ENCODE measurements at places on chromosomes 4 and X. TPM values are rescaled to one million over a fixed set of nuclear protein-coding genes. Genes with fewer than 3 reads are reported as not detected.

DNA sequence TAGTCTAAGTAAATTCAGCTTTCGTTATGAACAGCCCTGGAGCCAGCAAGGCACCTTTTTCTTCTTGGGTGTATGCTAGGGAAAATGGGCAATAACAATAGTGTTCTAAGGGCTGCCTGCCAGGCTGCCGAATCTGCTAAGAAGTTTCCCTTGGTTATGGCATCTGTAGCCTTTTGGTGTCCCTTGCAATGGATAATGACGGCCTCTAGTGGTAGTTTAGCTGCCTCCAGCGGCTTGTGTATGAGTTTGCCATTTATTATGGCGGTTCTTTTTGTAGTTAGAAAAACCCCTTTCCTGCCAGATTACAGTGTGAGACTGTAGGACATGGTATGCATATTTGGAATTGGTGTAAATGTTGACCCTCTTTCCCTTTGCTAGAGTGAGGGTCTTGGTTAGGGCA, 78.9 kb upstream of the SPIN4 start:
- H3K4me1 ChIP-seq = no peaks in the 10 kb centered on the region
- DNase-seq = no peak
- no peaks in the 10 kb centered on the region for H3K27me3 ChIP-seq
- no peak overlapping the region for H3K4me3 ChIP-seq

DNA sequence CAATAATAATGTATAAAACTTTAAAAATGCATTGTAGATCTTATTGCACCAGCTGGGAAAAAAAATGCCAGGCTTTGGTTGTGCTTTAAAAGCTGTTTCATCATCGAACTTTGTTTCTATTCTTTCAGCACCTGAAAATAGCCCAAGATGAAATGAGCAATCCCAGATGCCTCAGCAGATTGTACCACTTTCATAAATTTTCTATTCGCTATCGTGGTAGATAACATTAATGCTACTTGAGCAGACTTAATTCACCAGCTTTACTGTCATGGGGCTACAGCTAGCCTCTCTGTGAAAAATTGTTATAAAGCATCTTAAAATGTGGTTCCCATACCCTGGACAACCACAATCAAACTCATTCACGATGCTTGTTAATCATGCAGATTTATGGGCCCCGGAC, 599.6 kb upstream of the HS3ST1 start:
- no peak overlapping the region for H3K27ac ChIP-seq
- no peak overlapping the region for H3K4me3 ChIP-seq
- no peaks in the 10 kb centered on the region for H3K36me3 ChIP-seq
- H3K4me1 ChIP-seq = no peaks in the 10 kb centered on the region

DNA sequence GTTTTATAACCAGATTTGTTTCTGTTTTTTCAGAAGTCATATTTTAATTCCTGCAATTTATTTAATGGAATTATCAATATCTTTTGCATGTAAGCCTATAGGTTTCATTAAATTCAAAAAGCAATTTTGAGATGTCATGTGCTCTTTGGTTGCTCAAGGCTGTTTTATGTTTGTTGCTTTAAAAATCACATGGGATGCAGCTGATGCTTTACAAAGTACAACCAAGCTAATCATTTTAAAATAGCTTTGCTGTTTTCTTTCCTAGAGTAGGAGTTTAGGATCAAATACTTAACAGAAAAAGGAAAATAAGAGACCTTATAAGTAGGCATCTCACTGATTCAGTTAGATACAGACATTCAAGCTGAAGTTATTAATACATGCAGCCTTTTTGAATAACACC, 11.3 kb downstream of the CPEB2 start:
- DNase-seq = no peak
- H3K27ac ChIP-seq = no peak overlapping the region
- H3K4me1 ChIP-seq = peaks cover 5% of the 10 kb centered on the region
- no peaks in the 10 kb centered on the region for H3K27me3 ChIP-seq

The CYLC1 gene
- total RNA-seq = not detected

The GPRASP3 gene
- total RNA-seq = 3.5 TPM

DNA sequence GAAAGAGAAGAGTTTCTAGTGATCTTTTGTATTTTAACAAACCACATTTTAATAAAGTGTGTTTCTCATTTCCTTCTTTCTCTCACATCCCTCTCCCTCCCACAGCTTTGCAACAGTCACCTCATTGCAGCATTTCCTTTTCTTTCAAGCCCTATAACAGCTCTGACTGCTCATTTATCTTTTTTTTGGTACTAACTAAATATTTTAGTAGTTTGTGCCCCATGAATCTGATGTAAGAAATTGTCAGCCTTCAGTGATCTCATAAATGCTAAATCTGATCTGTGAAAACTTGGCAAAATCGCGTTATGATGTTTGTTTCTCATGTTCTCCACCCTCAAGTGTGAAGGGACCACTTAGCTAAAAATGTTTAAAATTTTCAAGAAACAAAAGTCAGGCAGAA, 258.5 kb upstream of the SLIT2 start:
- H3K27me3 ChIP-seq = no peaks in the 10 kb centered on the region
- no peaks in the 10 kb centered on the region for H3K36me3 ChIP-seq
- no peak overlapping the region for H3K4me3 ChIP-seq
- H3K27ac ChIP-seq = no peak overlapping the region
- no peaks in the 10 kb centered on the region for H3K4me1 ChIP-seq

The ZCCHC12 gene
- total RNA-seq = 0.16 TPM

- H3K36me3 ChIP-seq = no peaks in the 10 kb centered on the region
- no peak overlapping the region for H3K4me3 ChIP-seq
- no peaks in the 10 kb centered on the region for H3K4me1 ChIP-seq
- no peaks in the 10 kb centered on the region for H3K27me3 ChIP-seq
Measured at GRCh38 chr4:138802499-138802898, 213.1 kb upstream of the NOCT start.

- no peak for DNase-seq
- H3K27me3 ChIP-seq = no peaks in the 10 kb centered on the region
- peak overlapping the region; percentile 91 for H3K27ac ChIP-seq
- H3K4me1 ChIP-seq = peaks cover 37% of the 10 kb centered on the region
- peaks cover 11% of the 10 kb centered on the region for H3K36me3 ChIP-seq
- peak overlapping the region; percentile 82 for H3K4me3 ChIP-seq
Measured at GRCh38 chrX:154370300-154371016, 4.0 kb downstream of the FLNA start.

GRCh38 chrX:150833454-150834056, 64.9 kb downstream of the CD99L2 start:
- no peak overlapping the region for H3K27ac ChIP-seq
- no peaks in the 10 kb centered on the region for H3K36me3 ChIP-seq
- DNase-seq = no peak
- H3K4me1 ChIP-seq = no peaks in the 10 kb centered on the region
- H3K27me3 ChIP-seq = no peaks in the 10 kb centered on the region
- no peak overlapping the region for H3K4me3 ChIP-seq

DNA sequence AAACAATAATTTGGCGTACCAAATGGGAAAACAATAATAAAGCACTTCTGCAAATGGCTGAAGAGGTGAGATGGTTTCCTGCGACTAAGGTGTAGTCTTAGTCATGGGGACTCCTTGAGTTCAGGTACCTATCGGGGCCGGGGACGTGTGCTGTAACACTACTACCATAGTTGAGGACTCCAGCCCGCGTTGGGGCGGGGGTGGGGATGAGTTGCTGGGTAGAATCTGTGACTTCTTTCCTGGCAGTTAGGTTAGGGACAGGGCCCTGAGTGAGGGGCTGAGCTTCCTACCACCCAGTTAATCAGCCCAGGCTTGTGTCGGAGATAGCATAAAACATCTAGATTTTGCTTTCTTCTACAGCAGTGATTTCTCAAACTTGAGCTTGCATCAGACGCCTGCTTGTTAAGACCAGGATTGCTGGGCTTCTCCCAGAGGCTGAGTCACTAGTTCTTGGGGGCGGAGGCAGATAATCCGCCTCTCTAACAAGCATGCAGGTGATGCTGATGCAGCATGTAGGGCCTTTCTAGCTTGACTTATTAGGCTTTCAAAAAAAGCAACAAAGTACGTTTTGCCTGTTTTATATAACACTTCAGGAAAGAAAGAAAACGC, 30.2 kb downstream of the RBBP7 start:
- H3K27me3 ChIP-seq = no peaks in the 10 kb centered on the region
- H3K4me1 ChIP-seq = no peaks in the 10 kb centered on the region
- H3K4me3 ChIP-seq = no peak overlapping the region
- no peak for DNase-seq
- H3K27ac ChIP-seq = no peak overlapping the region
- H3K36me3 ChIP-seq = peaks cover 71% of the 10 kb centered on the region

The HDX gene
- total RNA-seq = 3.1 TPM

DNA sequence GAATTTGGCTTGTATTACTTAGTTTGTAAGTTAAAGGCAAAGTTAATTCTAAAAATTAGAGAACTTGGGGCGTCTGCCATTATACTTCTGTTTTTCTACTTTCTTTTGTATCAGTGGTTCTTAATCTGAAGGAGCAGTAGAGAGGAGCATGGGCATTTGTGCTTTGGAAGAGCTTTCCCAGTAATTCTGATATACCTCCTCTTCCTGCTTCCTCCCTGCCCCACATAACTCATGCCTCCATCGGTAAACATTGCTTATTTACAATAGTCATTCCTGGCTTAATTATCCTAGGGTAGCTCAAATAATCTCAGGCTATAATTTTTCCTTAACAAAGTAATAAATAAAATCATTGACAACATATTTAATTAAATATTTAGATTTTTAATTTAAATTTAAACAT, 37.1 kb upstream of the SPARCL1 start:
- H3K4me3 ChIP-seq = no peak overlapping the region
- no peak overlapping the region for H3K27ac ChIP-seq
- no peaks in the 10 kb centered on the region for H3K36me3 ChIP-seq
- no peaks in the 10 kb centered on the region for H3K4me1 ChIP-seq
- no peaks in the 10 kb centered on the region for H3K27me3 ChIP-seq

DNA sequence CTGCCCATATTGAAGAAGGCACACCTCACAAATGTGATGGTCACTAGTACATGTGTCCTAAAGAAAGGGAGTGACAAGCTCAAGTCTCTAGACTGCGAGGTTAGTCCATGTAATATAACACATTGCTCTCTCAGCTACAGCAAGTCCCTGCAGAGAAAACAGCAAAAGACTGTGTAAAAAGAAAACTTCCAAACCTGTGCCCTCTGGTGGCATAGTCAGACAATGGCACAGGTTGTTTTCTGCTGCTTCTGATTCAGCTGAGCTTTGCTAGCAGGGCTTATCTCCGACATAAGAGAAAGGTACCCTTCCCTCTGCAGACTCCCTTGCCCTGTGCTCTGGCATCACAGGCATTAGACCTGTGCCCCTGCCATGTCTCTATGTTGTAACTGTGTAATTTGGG, 1.4 kb upstream of the SERPINA7 start:
- H3K36me3 ChIP-seq = no peaks in the 10 kb centered on the region
- H3K4me3 ChIP-seq = no peak overlapping the region
- no peaks in the 10 kb centered on the region for H3K4me1 ChIP-seq
- DNase-seq = no peak
- H3K27me3 ChIP-seq = no peaks in the 10 kb centered on the region
- no peak overlapping the region for H3K27ac ChIP-seq

GRCh38 chr4:121898150-121898549, 27.9 kb upstream of the BBS7 start:
- DNase-seq = no peak
- no peak overlapping the region for H3K4me3 ChIP-seq
- H3K27ac ChIP-seq = no peak overlapping the region

DNA sequence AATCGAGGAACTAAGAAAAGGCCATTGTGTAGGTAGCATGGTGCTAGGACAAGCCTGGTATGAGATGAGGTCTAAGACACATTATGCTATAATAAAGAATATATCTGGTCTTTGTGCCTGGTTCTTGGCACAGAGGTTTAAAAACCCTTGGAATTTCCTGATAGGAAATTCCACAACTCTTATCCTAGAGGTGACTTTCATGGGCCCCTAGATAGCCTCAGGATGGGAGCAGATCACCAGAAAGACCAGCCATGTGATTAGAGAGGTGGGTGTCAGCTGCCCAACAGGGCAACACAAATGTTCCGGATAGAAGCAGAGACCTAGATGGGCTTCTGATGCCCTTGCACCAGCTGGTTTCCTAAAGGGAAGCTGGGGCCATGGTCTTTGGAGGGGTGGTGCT, 107.2 kb downstream of the SCD5 start:
- H3K27me3 ChIP-seq = no peaks in the 10 kb centered on the region
- H3K36me3 ChIP-seq = no peaks in the 10 kb centered on the region
- H3K27ac ChIP-seq = no peak overlapping the region
- no peak for DNase-seq
- no peak overlapping the region for H3K4me3 ChIP-seq

GRCh38 chr4:90528551-90528950, 401.4 kb downstream of the CCSER1 start:
- no peaks in the 10 kb centered on the region for H3K27me3 ChIP-seq
- no peak overlapping the region for H3K27ac ChIP-seq
- H3K4me3 ChIP-seq = no peak overlapping the region
- no peak for DNase-seq

The CXCL3 gene
- total RNA-seq = 3.0 TPM

- no peak overlapping the region for H3K27ac ChIP-seq
- no peak overlapping the region for H3K4me3 ChIP-seq
- H3K36me3 ChIP-seq = no peaks in the 10 kb centered on the region
- H3K27me3 ChIP-seq = no peaks in the 10 kb centered on the region
Measured at GRCh38 chr4:134533068-134533467, 331.5 kb upstream of the PABPC4L start.

The CXorf51A gene
- total RNA-seq = not detected

- no peak overlapping the region for H3K27ac ChIP-seq
- H3K36me3 ChIP-seq = no peaks in the 10 kb centered on the region
- no peaks in the 10 kb centered on the region for H3K27me3 ChIP-seq
- no peak overlapping the region for H3K4me3 ChIP-seq
Measured at GRCh38 chrX:54747733-54748393, 50.2 kb downstream of the ITIH6 start.

- no peaks in the 10 kb centered on the region for H3K4me1 ChIP-seq
- DNase-seq = no peak
Measured at GRCh38 chr4:8647626-8648025, 55.1 kb downstream of the CPZ start.

The IL3RA gene
- total RNA-seq = 23.7 TPM

- no peak overlapping the region for H3K27ac ChIP-seq
- no peak overlapping the region for H3K4me3 ChIP-seq
- no peak for DNase-seq
- H3K4me1 ChIP-seq = no peaks in the 10 kb centered on the region
- no peaks in the 10 kb centered on the region for H3K27me3 ChIP-seq
- H3K36me3 ChIP-seq = no peaks in the 10 kb centered on the region
Measured at GRCh38 chr4:127558489-127559407, 74.0 kb upstream of the INTU start.

GRCh38 chr4:149247164-149247563, 568.5 kb downstream of the IQCM start:
- no peak for DNase-seq
- no peaks in the 10 kb centered on the region for H3K4me1 ChIP-seq
- H3K27me3 ChIP-seq = no peaks in the 10 kb centered on the region
- no peak overlapping the region for H3K27ac ChIP-seq
- H3K36me3 ChIP-seq = no peaks in the 10 kb centered on the region

Data from naive thymus-derived CD4-positive, alpha-beta T cell (primary cell).